Epithelial cell of prostate (primary cell): ENCODE measurements at places on chromosomes 1 and 21.

GRCh38 chr1:168279253-168279652, 1.4 kb upstream of the TBX19 start:
- no peak for DNase-seq

DNA sequence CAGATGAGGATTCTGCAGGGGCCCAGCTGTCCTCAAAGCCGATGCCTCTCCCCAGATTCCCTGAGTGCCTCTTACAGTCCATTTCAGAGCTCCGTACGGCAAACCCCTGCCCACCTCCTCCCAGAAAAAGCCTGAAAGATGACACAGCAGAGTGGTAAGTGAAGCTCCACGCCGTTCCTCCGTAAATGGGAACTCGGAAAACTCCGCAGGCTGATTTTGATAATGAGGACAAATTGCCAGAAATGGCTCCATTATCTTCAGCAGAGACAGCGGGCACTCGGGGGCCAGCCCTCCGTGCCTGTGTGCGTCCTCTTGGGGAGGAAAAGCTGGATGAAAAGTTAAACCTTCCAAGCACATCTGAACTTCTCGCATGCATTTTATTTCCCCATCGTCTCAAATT, 81.1 kb downstream of the NPHP4 start:
- no peak for DNase-seq

DNA sequence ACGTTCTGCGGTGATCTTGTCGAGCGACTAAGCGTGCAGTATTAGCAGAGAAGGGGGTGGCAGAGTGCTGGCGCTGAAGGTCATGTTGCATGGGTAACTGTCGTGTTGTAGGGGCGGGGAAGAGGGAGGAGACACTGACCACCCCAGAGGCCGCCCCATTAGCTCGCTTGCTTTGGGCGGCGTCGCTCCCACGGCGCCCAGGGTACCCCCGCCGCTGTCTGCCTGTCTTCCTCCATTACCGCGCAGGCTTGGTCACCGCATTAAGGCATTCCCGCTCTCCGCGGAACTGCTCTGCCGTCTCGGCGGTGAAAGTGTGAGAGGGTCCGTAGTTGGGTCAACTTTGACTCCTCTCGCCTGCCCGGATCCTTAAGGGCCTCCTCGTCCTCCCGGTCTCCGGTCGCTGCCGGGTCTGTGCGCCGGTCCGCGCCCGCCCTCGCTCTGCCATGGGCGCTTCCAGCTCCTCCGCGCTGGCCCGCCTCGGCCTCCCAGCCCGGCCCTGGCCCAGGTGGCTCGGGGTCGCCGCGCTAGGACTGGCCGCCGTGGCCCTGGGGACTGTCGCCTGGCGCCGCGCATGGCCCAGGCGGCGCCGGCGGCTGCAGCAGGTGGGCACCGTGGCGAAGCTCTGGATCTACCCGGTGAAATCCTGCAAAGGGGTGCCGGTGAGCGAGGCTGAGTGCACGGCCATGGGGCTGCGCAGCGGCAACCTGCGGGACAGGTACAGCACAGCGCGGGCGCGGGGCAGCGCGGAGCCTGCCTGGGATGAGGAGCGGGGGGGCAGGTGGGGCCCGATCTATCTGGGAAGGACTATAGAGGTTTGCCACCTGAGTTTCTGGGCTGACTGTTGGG, at the start of gene MTARC2:
MTARC2 (plus strand) TSS at position 234 of the 846 bp plus-strand sequence; CDS start at position 444, 210 bp downstream.
- no peak for DNase-seq

GRCh38 chr1:26996024-26996423, 2.5 kb downstream of the TRNP1 start:
- DNase-seq: no peak

GRCh38 chr21:35921471-35921870, 138.9 kb downstream of the SETD4 start:
- DNase-seq: no peak

GRCh38 chr1:187009320-187009719, 180.6 kb downstream of the PLA2G4A start:
- no peak for DNase-seq

DNA sequence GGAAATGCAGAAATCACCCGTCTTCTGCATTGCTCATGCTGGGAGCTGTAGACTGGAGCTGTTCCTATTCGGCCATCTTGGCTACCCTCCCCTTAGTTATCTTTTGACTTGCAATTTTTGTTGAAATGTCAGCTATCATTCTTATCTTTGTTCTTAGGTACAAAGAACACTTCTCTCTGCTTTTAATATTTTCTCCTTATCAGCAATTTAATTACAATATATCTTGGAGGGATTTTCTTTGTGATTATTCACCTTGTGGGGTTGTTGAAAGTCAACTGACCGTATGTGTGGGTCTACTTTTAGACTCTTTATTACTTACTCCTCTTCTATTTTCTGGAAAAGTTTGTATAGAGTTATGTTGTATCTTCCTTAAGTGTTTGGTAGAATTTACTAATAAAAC, 43.1 kb upstream of the PKP1 start:
- no peak for DNase-seq

- no peak for DNase-seq
These were observed 280.3 kb upstream of the FMN2 start for GRCh38 chr1:239811211-239811885.

- DNase-seq: no peak
These were observed 3.4 kb upstream of the SLFNL1 start for GRCh38 chr1:41024953-41025352.

GRCh38 chr21:36923270-36923669, 43.2 kb downstream of the HLCS start:
- no peak for DNase-seq

DNA sequence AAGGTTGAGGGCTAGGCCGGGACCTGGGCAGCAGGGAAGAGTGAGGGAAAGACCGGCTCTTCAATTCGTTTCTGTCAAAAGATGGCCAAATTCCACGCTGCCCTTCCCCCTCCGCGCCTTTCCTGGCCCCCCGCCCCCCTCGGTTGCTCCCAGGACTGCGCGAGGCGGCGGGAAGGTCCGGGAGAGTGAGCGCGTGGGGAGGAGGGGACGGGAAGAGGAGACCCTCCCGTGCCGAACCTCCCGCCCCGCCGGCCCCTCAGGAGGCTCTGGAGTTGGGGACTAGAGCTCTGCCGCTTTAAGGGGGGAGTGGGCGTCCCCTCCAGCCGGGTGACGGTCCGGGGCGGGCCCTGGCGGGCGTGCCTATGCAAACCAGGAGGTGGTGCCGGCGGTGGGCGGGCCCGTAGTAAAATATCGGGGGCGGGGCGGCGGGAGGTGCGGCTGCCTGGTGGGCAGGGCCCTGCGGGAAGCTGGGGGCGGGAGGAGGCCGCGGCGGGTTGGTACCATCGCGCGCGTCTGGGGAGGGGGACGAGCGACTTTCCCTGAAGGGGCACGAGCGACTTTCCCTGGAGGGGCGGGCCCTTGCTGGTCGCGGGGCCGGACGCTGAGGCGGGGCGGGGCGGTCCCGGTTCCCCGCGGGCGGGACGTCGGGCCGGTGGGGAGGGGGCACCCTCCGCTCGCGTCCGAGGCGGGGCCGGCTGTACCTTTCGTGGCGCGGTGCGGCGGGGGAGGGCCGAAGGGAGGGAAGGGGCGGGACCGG, 58.2 kb downstream of the BCL9 start:
- DNase-seq: peak; percentile 71

DNA sequence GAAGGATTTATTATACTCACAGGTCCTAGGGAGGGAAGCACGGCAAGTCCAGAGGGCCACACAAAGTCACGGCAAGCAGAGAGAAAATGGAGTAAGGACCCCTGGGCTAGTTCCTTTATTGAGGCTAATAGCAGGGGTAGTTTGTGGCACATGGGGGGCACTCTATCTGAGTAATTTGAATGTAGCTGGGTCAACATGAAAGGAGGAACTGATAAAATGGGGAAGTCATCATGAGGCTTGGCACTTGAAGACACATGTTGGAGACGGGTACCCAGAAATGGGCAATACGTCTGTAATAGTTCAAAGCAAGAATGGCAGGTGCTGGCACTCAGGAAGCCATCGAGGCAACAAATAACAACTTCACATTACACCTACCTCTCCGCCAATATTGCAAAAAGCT, 1136.4 kb downstream of the MRPL39 start:
- no peak for DNase-seq

DNA sequence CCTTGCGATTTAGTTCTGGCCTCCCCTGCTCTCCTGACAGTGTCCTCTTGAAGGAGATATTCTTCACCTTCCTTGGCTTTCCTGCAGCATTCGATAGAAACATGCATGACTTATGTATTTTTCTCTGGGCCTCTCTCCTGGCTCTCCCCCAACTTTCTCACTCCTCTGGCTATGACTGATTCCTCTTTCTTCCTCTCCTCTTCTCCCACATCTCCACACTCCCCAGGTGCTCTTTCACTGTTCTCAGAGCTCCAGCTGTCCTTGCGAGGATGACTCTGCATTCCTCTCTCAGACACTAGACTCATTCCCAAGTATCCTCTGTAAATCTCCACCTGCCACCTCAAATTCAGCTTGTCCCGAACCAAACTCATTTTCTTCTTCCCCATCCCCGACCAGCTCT, 18.0 kb downstream of the LRRC42 start:
- DNase-seq: no peak

- no peak for DNase-seq
These were observed 1.8 kb upstream of the CAP1 start for GRCh38 chr1:40038697-40039096.

DNA sequence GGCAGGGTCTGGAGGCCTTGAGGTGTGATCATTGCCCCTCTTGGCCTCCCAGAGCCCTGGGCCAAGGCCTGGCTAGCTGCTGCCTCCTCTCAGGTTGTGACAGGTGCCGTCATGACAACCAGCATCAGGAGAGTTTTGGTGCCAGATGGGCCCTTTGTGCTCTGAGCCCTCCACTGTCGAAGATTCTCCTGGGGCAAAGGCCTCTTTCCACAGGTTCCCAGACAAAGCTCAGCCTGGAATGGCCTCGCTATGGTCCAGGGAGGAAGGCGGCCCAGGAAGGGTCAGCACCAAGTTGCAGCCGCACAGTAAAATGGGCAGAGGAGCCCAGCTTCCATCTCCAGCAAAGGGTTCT, 78.4 kb downstream of the ALPL start:
- no peak for DNase-seq

DNA sequence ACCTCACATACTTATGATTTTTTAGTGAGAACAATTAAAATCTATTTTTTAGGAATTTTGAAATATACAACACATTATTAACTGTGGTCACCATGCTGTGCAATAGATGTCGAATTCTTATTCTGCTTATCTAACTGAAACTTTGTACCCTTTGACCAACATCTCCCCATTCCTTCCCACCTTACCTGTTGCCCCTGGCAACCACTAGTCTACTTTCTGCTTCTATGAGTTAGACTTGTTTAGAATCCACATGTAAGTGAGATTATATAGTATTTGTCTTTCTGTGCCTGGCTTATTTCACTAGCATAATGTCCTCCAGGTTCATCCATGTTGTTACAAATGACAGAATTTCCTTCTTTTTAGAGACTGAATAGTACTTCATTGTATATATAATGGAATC, 168.3 kb downstream of the LBR start:
- no peak for DNase-seq

- peak; percentile 74 for DNase-seq
These were observed 32.0 kb downstream of the PTAFR start for GRCh38 chr1:28144203-28145135.

GRCh38 chr1:56709269-56709880, 64.3 kb downstream of the PRKAA2 start:
- DNase-seq: no peak

GRCh38 chr1:51768971-51769588, 109.4 kb downstream of the NRDC start:
- DNase-seq: no peak

DNA sequence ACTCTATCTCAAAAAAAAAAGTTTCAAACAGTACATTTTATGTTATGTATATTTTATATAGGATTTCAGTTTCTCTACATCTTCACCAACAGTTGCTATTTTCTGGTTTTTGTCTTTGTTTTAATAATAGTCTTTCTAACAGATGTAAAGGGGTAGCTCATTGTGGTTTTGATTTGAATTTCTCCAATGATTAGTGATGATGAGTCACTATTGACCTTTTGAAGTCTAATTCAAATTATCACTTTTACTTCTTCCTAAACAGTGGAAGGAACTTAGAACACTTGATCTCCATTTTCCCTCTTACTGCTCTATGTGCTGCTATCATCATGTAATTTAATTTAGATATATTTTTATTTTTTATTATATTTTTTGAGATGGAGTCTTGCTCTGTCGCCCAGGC, 31.7 kb upstream of the SHCBP1L start:
- DNase-seq: no peak

- no peak for DNase-seq
These were observed 21.9 kb upstream of the KANK4 start for GRCh38 chr1:62341089-62341488.

- DNase-seq: no peak
These were observed 55.5 kb upstream of the RGS5 start for GRCh38 chr1:163258181-163258580.

- no peak for DNase-seq
These were observed 189.8 kb downstream of the CLIC6 start for GRCh38 chr21:34858559-34858958.

- DNase-seq: no peak
These were observed 330.0 kb downstream of the BARHL2 start for GRCh38 chr1:90386899-90387720.

DNA sequence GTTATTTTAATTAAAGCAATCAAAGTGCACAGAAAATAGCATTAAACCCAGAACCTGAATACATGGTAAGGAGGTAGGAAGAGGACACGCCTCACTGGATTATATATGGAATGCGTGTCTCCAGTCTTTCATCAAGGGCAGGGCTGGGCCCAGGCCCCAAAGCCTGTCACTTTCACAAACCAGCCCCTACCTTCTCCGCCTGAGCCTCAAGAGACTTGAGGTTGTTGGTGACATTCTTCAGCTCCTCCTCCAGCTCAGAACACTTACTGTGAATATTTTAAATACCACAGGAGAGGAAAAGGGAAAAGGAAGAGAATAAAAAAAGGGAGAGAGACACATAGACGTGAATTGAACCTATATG, 16.3 kb upstream of the NUP210L start:
- DNase-seq: no peak

DNA sequence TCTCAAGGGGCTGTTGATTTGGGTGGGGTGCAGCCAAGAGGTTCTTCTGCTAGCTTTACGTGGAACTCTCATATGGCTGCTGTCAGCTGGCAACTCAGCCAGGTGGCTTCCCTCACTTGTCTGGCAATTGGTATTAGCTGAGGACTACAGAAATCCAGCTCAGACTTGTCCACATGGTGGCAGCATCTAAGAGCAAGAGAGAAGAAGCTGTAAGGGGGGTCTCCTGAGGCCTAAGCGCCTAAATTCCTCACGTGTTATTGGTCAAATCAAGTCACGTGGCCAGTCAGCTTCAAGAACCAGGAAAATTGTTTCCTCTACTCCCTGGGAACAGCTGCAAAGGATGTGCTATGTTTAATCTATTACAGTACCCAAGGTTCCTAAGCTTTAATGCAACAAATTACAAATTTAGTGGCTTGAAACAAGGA, 4.2 kb upstream of the DYRK3 start:
- no peak for DNase-seq

GRCh38 chr1:41361495-41362356, 492 bp downstream of the FOXO6 start:
- DNase-seq: no peak

DNA sequence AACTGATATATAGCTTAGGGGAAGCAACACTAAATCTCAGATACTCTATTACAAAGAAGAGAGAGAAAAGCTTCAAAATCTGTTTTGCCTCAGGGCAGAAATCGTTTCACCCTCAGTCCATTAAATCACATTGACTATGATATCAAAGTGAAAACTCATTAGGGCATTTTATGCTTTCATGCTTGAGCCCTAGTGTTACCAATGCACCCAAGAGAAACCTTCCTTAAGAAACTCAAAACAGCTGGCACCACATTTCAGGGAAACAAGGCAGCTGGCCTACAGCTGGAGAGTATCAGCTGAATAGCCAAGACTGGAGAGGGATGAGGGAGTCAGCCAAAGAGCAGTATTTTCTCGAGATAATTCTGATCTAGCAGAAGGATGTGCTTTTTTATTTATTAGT, 14.9 kb downstream of the COLGALT2 start:
- no peak for DNase-seq
